ENCODE measurements at places on chromosomes 7 and 10.
A peak's percentile ranks its signal among the peaks of the same experiment; 100 is the strongest.

- no peaks in the 10 kb centered on the region for H3K27me3 ChIP-seq
- no peak overlapping the region for H3K4me3 ChIP-seq
- H3K36me3 ChIP-seq = no peaks in the 10 kb centered on the region
- no peak for DNase-seq
These were observed 108.2 kb upstream of the PCBD1 start for GRCh38 chr10:70996549-70996948.

DNA sequence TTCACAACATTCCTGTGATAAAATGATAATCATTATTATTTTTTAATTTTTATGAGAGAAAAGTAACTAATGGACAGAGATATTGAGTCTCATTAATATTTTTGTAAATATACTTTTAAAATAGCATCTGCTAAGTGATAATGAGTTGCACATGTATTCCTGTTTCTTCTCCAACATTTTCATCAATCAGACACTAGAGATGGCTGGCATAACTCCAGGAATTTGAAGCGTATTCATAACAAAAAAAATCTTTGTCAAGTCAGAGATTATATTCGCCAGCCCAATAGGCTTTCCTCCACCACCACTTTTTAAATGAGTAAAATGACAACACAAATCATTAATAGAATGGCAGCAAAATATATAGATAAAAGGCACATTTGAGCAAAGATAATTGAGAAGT lies 524.0 kb upstream of the KCND2 start:
- H3K27me3 ChIP-seq = no peaks in the 10 kb centered on the region
- no peak overlapping the region for H3K27ac ChIP-seq
- DNase-seq = no peak
- no peaks in the 10 kb centered on the region for H3K36me3 ChIP-seq
- no peak overlapping the region for H3K4me3 ChIP-seq

DNA sequence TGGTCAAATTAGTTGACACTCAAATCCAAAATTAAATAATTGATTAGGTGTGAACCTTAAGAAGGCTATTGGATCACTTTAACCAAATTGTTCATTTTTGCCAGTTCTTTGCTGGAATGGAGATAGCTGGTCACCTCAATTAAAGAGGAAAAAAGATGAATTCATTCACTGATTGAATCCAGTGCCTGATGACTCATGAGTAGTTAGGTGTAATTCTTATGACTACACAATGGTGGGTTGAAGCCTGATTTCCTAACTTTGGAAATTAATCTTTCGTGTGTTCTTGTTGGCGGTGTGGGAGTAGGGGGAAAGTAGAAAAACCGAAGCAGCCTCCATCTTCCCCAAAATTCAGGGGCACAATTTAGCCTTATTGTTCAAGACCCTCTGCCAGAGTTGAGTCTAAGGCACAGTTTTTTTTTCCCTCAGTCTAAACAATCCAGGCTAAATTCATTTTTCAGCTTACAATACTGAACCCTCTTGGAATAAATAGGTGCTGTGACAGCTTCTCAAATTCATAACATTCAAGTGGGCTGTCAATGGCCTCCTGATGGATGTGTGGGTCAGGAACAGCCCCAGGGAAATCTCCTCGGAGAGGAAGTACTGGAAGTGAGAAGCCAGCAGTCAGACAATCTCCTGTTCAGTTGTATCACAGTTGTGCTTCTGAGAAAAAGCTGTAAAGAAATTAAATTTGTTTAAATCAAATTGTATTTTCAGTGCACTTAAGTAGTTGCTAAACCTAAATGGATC lies 356.6 kb downstream of the BBS9 start:
- no peaks in the 10 kb centered on the region for H3K4me1 ChIP-seq
- no peak overlapping the region for H3K4me3 ChIP-seq
- no peak for DNase-seq
- H3K27ac ChIP-seq = no peak overlapping the region

DNA sequence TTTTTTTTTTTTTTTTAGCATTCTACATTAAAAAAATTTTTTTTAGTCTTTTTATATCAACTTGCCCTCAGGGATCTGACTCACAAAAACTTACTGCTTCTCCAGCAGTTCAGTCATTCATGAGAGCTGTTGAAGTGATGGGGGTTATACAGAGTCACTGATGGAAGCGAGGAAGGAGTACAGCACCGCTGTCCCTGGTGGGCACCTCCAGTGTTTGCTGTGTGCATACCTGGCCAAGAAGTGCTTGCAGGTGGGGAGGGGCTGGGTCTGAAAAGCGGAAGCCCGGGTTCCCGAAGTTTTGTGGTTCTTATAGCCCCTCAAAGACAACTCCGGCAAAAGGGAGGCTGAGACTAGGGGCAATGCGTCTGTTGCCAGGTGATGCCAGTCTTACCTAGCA lies 46.2 kb downstream of the MINDY4 start:
- no peaks in the 10 kb centered on the region for H3K4me1 ChIP-seq
- no peaks in the 10 kb centered on the region for H3K36me3 ChIP-seq
- no peaks in the 10 kb centered on the region for H3K27me3 ChIP-seq
- DNase-seq = no peak
- H3K27ac ChIP-seq = no peak overlapping the region
- no peak overlapping the region for H3K4me3 ChIP-seq

GRCh38 chr10:5046410-5046809 lies 42.8 kb upstream of the AKR1C2 start:
- H3K27me3 ChIP-seq = no peaks in the 10 kb centered on the region
- DNase-seq = no peak
- H3K4me3 ChIP-seq = no peak overlapping the region

GRCh38 chr7:111741811-111742240 lies 179.5 kb upstream of the IMMP2L start:
- no peak overlapping the region for H3K4me3 ChIP-seq
- H3K27ac ChIP-seq = no peak overlapping the region
- H3K27me3 ChIP-seq = no peaks in the 10 kb centered on the region

- no peak overlapping the region for H3K27ac ChIP-seq
- no peak overlapping the region for H3K4me3 ChIP-seq
- DNase-seq = no peak
These were observed 119.8 kb upstream of the LANCL2 start for GRCh38 chr7:55245271-55245723.

DNA sequence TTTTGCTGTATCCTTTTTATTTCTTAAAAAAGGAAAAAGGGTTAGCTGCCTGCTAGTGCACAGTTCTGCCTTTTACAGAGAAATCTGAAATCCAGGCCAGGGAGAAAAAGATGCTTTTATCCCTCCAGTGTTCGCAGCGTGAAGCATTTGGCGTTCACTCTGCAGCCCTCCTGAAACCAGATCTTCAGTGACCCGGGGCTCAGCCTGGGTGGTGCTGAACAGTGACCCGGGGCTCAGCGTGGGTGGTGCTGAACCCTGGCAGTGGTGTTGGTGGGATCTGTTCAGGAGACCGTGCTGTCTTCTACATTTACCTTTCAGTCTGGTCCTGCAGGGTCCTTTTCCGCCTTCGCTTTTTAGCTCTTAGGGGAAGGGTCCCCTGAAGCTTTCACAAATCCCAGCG lies 164.7 kb upstream of the KLF6 start:
- no peak for DNase-seq
- no peaks in the 10 kb centered on the region for H3K36me3 ChIP-seq
- H3K27me3 ChIP-seq = no peaks in the 10 kb centered on the region
- peak overlapping the region; percentile 32 for H3K27ac ChIP-seq

DNA sequence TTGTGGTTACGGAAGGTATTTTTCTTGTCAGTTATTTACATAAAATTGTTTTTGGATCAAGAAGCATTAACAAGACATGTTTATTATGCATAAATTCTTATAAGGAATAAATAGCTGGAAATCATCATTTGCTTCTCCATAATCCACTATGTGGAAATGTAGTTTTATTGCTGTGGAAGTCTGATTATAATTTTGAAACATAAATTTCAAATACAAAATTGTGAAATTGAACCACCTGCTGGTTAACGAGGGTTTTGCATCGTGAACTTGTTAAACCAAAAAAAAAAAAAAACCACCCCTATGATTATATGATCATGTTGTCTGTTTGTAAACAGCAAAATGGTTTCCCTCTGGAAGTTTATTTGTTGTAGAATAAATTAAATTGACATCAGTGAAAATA lies 25.9 kb downstream of the ABRAXAS2 start:
- H3K4me3 ChIP-seq = no peak overlapping the region
- no peak for DNase-seq
- no peaks in the 10 kb centered on the region for H3K4me1 ChIP-seq
- no peaks in the 10 kb centered on the region for H3K27me3 ChIP-seq

DNA sequence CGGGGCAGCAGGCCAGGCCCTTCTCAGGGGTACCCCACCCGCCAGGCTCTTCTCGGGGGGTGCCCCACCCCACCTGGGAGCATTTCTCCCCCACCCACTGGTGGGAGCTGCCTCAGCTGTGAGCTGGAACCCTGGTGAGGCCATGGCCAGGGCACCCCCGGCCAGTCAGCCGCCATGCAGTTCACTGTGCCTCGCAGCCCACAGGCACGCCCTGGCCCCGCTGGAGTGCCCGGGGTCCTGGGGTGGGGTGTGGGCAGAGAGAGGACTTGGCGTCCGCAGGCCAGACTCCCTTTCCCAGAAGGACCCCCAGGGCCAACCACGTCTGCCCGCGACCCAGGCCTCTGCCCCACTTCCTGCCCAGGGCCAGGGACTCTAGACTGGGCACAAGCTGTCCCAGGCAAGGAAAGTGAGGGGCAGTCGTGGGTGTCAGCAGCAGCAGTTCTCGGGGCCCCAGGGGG lies 13.1 kb downstream of the DPYSL4 start:
- H3K27me3 ChIP-seq = no peaks in the 10 kb centered on the region
- no peaks in the 10 kb centered on the region for H3K36me3 ChIP-seq
- no peak overlapping the region for H3K27ac ChIP-seq
- no peaks in the 10 kb centered on the region for H3K4me1 ChIP-seq

DNA sequence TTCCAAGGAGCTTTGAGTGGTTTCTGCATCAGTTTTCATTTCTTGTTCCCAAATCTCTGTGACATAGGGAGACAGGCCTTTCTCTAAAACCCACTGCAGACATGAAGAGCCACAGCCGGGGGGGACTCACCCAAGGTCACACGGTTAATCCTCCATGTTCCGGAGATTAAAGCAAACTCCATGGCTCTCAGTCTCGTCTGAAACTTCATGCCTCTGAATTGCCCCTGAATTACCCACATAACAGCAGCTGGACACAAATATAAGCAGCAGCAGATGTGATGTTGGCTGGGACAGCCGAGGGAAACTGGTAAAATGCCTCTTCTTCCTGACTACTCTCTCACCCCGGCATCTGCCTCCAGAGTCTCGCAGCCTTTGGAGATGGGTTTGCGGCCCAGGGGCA lies 402.2 kb downstream of the DNAJB6 start:
- H3K27me3 ChIP-seq = no peaks in the 10 kb centered on the region
- DNase-seq = no peak
- H3K36me3 ChIP-seq = no peaks in the 10 kb centered on the region
- no peak overlapping the region for H3K27ac ChIP-seq
- H3K4me1 ChIP-seq = no peaks in the 10 kb centered on the region

- H3K27ac ChIP-seq = no peak overlapping the region
- no peaks in the 10 kb centered on the region for H3K36me3 ChIP-seq
- H3K4me1 ChIP-seq = no peaks in the 10 kb centered on the region
- no peak for DNase-seq
- H3K27me3 ChIP-seq = no peaks in the 10 kb centered on the region
These were observed 21.3 kb upstream of the ANK3 start for GRCh38 chr10:60410970-60411369.

DNA sequence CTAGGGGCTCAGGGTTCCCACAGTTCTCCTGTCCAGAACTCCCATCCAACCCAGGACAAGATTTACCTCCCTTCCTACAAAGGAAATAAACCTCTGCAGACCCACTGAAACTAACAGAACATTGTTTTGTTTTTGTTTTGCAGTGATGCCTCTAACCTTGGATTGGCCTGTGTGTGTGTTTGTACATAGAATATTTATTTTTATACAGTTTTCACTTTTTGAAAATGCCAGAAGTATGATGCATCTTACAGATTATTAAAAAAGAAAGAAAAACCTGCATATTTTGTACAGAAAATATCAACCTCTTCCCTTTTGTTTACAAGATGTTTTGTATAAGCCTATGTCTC lies 94.1 kb upstream of the MACROH2A2 start:
- DNase-seq = no peak
- H3K4me3 ChIP-seq = no peak overlapping the region
- no peak overlapping the region for H3K27ac ChIP-seq
- no peaks in the 10 kb centered on the region for H3K36me3 ChIP-seq

- H3K4me1 ChIP-seq = no peaks in the 10 kb centered on the region
- H3K27ac ChIP-seq = no peak within 1 kb of the TSS
- H3K4me3 ChIP-seq = no peak within 1 kb of the TSS
- no peaks in the 10 kb centered on the region for H3K36me3 ChIP-seq
- H3K27me3 ChIP-seq = no peaks in the 10 kb centered on the region
These were observed at the start of gene MAGI2 for GRCh38 chr7:79453558-79454360. Gene MAGI2, minus strand, starts transcription at chr7:79453667. Its CDS starts 347 bp downstream, at chr7:79453320.

DNA sequence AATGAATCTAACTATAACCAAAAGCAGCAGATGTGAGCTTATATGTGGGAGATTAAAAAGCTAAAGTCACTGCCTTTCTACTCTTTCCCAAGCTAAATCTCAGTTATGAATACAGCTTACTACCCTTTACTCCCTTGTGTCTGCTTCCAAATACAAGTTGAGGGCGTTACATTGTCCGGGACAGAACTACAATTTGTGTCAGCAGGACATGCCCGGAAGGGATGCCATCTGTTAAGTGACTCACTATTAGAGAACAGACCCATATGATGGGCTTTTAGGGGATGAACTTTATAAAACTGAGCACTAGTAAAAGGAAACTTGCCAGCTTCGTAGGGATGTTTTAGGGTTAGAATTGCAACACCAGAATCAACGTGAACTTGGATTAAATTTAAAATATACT lies 299.7 kb upstream of the CSTF2T start:
- DNase-seq = no peak
- H3K27me3 ChIP-seq = no peaks in the 10 kb centered on the region
- no peaks in the 10 kb centered on the region for H3K36me3 ChIP-seq
- no peak overlapping the region for H3K4me3 ChIP-seq
- no peak overlapping the region for H3K27ac ChIP-seq

DNA sequence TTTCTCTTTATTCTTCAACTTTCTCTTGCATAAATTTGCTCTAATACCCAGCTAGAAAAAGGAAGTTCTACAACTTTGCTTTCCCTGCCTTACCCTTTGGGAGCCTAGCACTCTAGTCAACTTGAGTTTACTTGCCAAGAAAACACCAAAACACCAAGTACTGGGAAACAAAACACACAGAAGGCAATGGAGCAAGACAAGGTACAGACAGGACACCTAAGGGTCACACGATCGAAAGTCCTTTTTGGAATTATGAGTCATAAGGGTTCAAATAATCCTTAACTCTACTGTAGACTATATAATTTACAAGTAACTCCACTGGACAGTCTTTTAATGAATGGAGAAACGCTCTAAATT lies 42.6 kb upstream of the ANAPC16 start:
- no peaks in the 10 kb centered on the region for H3K4me1 ChIP-seq
- H3K27me3 ChIP-seq = no peaks in the 10 kb centered on the region
- H3K36me3 ChIP-seq = no peaks in the 10 kb centered on the region
- no peak overlapping the region for H3K27ac ChIP-seq

GRCh38 chr10:93458821-93459257 lies 23.3 kb downstream of the MYOF start:
- no peak overlapping the region for H3K27ac ChIP-seq
- H3K27me3 ChIP-seq = no peaks in the 10 kb centered on the region
- no peak overlapping the region for H3K4me3 ChIP-seq
- peaks cover 17% of the 10 kb centered on the region for H3K4me1 ChIP-seq
- no peaks in the 10 kb centered on the region for H3K36me3 ChIP-seq
- DNase-seq = no peak

All from CD4-positive, alpha-beta memory T cell (primary cell).